Activated T-cell treated with anti-CD3 and anti-CD28 coated beads for 1 hour (primary cell): ENCODE measurements at places on chromosomes 6 and 20.

- no peak for DNase-seq
These were observed 4.8 kb downstream of the SALL4 start for GRCh38 chr20:51797357-51798025.

DNA sequence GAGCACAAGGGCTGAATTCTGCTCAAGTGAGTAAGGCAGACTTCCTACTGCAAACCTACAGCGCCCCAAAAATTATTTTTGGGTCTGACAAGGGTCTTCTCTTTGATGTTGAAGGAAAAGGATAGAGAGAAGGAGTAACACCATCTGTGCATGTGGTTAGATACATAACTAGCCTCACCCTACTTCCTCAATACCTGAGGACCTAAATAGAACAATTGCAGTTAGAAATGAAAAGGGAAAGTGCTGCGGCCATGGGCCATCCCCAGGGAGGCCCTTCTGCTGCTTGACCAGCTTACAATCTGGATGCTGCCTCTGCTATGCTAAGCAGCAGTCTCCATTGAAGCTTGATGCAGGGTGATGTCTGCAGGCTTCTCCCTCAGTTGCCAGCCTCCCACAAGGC, 63.2 kb upstream of the ARMH2 start:
- no peak for DNase-seq

GRCh38 chr6:105968603-105969333, 117.4 kb upstream of the PRDM1 start:
- DNase-seq, result no peak

DNA sequence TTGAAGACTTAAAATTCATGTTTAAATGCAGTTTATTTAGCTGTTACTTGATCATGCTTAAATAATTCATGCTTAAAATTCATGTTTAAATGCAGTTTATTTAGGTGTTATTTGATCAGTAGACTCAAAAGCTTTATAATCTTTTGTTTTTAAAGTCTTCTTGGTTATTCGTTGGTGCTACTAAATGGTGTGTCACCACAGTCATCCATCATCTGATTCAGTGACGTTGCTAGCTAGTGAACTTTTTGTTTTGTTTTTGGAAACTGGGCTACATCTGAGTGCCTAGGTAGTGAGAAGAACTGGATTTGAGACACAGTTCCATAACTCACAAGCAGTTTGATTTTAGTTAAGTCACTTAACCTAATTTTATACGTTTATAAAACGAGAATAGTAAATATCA, 20.9 kb downstream of the SCAF8 start:
- no peak for DNase-seq

- DNase-seq, result no peak
These were observed 9.6 kb upstream of the CST3 start for GRCh38 chr20:23647346-23647745.

GRCh38 chr6:53312355-53312754, 36.4 kb downstream of the ELOVL5 start:
- no peak for DNase-seq

DNA sequence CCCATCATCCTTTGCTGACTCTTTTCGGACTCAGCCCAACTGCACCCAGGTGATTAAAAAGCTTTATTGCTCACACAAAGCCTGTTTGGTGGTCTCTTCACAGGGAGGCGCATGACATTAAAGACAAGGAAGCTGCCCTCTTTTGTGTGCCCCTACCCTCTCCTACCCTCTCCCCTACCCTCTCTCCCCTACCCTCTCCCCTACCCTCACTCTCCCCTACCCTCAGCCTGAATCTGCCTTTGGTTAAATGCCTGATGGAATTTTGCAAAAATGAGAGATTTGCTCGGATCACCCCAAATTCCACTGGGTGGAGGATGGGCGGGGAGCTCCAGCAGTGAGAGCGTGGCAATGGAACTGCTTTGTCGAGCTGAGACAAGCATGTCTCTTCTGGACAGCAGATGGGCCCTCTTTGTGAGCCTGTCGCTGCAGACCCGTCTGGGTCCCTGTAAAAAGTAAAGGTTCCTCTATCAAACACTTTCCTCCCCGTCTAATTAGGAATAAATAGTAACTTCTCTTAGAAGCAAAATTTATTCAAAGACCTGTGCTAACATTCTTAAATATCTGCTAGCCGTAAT, 76.4 kb upstream of the MLN start:
- DNase-seq, result no peak

- no peak for DNase-seq
These were observed 15.6 kb upstream of the PKIG start for GRCh38 chr20:44566811-44567210.

GRCh38 chr6:17311595-17312311, 30.6 kb downstream of the RBM24 start:
- no peak for DNase-seq

DNA sequence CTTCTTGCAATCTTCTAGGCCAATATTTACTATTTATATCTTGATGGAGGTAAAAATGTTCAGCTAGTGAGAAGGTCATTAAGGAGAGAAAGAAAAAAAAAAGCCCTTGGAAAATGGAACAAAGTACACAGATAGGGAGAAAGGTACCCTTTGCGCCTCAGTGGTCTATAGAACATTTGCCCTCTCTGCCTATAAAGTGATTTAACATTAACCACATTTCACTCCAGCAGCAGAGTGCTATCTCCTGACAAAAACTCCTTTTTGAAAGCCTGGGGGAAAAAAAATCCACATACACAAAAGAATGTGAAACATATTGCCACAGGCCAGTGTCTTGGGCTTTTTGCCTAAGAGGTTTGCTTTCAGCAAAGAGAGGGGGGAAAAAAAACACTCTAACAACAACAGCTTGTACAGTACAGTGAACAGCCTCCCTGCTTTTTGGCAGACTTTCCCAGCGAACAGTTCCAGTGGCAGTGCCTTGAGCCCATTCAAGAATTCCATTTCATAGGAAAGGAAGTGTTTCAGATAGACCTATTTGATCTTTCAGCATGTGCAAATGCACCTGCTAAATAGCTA, 695 bp downstream of the ARHGAP18 start:
- no peak for DNase-seq

- no peak for DNase-seq
These were observed 14.3 kb upstream of the LAMP5 start for GRCh38 chr20:9500121-9500520.

GRCh38 chr6:169829786-169830185, 78.4 kb downstream of the ERMARD start:
- no peak for DNase-seq

DNA sequence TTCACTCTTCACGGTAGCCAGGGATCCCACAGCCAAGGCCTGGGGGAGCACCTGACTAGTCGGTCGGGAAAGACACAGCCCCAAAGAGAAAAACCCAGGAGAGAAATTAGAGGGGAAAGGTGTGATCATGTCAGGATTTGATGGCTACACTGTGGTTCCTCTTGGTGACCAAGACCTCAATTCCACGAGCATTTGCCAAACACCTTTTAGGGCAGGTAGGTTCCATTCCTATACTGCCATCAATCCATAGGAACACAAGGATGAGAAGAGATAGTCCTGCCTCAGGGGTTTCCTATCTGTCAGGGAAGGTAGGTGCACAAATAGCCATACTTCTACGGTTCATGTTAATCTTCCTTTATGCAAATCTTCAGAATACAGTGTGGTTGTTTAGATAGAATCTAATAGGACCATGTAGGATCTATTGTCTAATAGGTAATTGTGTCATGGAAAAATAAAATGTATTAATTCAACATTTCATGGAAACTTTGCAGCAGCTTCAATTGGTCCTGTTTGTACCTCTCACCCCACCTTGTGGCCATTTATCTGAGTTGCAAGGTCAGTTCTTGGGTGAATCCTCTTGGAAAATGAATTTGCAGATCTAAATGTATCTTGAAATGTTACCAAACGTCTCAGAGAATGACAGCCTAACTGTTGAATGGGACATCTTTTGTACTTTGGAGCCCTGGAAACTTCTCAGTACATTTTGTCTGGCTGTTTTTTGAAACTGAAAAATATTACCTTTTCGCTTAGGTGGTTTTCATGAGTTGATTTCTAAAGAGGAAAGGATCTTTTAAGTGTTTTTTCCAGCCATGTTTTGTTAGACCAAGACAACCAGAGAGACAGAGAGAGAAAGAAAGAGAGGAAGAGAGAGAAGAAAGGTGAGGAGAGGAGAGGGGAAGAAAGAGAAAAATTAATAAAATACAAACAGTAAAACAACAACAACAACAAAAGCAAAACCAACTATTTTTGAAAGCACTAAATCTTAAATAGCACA, 33.7 kb upstream of the IYD start:
- no peak for DNase-seq

DNA sequence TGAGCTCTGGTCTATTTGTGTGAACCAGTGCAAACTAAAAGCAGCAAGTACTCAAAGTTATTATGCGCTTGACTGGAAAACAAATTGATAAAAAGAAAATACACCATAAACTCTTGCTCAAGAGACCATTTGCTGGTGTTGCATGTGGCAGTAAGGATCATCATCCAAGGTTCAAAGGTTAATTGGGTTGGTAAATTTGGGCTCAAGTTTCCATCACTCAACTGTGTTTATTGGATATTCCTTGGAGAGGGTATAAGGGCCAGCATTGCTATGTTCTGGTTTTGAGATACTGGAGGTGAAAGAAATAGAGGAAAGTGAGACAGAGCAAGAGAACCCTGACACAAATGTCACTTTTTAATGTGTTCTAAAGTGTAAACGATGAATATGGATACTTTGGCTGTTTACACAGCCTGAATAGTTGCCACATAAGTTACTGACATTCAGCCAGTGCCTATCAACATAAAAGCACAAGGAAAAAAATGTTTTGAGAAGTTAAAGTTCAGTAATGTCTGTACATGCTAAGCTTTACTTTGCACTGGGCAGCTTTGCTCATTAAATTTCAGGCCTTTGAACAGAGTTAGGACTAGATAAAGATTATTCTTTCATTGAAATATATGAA, 736.1 kb downstream of the HDGFL1 start:
- DNase-seq, result no peak

GRCh38 chr6:147941143-147941542, 401.5 kb upstream of the SASH1 start:
- no peak for DNase-seq

- DNase-seq, result no peak
These were observed 59.7 kb downstream of the KIF13A start for GRCh38 chr6:17927705-17928104.
